Kidney (tissue), 22 donors: ENCODE measurements at places on chromosomes 6 and 20. TPM values are rescaled to one million over a fixed set of nuclear protein-coding genes. Genes with fewer than 3 reads are reported as not detected.

The SOBP gene
- polyA plus RNA-seq = 5.4 TPM

DNA sequence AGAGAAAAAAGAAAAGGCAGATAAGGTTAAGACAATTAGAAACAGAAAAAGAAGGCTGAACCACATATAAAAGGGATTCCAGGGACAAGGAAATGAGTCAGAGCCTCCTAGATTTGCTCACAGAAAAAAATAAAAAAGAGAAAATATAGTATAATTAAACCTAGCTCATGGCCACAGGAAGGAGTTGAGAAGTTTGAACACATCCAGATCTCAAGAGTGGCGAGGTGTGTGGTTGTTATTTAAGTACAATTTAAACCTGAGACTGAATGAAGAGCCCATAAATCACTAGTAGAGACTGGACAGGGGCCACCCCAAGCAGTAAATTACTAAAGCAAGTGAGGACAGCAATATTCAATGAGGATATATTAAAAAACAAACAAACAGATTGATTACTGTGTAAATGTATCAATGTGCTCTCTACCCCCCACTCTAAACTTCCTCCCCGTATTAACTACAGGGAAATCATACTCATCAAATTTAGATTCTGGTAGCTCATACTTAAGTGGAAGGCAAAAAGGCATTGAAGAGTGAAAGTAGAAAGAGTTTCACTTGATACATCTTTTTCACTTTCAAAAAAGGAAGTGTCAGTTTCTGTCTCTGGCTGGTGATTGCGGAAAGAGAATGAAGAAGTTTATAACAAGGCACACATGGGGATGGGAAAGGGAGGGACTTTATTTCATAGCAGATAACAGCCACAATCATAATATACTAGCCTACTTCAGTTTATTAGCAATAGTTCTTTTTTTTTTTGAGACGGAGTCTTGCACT, 49.3 kb upstream of the SCAF8 start:
- DNase-seq = peak; percentile 45

GRCh38 chr6:34067814-34068213, 78.1 kb downstream of the GRM4 start:
- DNase-seq = no peak

GRCh38 chr20:35368666-35369423, 42.9 kb downstream of the UQCC1 start:
- DNase-seq = no peak

- no peak for DNase-seq
These were observed 8.2 kb upstream of the LKAAEAR1 start for GRCh38 chr20:64092258-64093012.

GRCh38 chr20:10609770-10610169, 64.0 kb downstream of the JAG1 start:
- DNase-seq = no peak

- DNase-seq = no peak
These were observed 124.4 kb upstream of the KCNK16 start for GRCh38 chr6:39446909-39447308.

GRCh38 chr6:150745896-150746295, 119.6 kb upstream of the MTHFD1L start:
- DNase-seq = no peak

GRCh38 chr20:43309266-43309665, 119.6 kb upstream of the PTPRT start:
- DNase-seq = no peak

The ANGPT4 gene
- 0.24 TPM for polyA plus RNA-seq

DNA sequence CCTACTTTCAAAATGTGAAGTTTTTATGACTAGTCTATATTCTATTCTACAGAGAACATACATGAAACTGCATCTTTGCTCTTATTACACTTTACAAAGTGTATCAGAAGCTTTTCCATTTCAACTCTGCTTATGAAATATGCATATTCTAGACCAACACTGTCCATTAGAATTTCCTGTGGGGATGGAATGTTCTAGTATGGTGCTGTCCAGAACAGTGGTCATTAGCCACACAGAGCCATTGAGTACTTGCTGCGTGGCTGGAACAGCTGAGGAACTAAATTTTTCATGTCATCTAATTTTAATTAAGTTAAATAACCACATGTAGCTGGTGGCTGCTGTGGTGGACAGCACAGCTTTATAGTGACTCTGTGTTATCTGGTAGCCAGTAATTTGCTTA, 105.9 kb upstream of the PDE10A start:
- DNase-seq = no peak

- DNase-seq = peak; percentile 95
These were observed 59.9 kb downstream of the SULF2 start for GRCh38 chr20:47725248-47725973.

GRCh38 chr6:90289902-90290301, 6.7 kb downstream of the BACH2 start:
- no peak for DNase-seq

DNA sequence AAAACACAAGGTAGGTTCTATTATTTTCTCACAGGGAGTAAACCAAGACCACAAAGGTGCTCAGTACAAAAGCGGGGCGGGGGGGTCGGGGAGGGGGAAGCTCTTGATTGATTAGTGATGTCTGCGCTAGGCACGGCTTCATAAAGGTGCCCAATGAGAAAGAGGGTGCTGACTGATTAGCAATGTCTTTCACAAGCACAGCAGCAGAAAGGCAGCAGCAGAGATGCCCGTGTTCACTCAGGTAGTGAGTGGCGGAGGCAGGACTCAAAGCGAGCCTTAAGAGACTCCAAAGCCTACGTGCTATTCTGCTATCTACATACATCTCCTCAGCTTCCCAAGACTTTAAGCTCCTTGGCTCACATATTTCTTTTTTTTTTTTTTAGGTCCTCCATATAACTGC, 20.3 kb downstream of the NFATC2 start:
- no peak for DNase-seq

DNA sequence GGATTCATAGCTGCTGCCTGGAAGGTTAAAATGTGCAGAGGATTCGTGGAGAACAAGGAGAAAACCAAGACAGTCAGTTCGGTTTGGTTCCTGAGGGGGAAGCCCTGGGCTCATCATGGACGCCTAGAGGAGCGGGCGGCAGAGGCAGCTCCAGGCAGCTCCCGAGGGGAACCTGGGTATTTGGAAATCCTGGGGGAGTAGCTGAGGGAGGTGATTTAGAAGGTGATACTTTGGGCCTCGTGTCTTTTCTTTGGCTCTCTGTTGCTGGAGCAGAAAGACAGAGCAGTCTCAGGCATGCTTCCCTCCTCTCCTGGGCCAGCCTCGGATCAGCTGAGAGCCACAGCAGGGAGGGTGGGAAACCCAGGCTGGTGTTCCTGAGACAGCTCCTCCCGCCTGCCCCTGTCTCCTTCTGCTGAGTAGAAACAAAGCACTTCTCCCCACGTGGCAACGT, 139.5 kb downstream of the DLL1 start:
- peak; percentile 57 for DNase-seq

The IRF4 gene
- polyA plus RNA-seq = not detected

- no peak for DNase-seq
These were observed 341.1 kb upstream of the ZFP64 start for GRCh38 chr20:52532674-52533073.

The ULBP1 gene
- polyA plus RNA-seq = 0.47 TPM

The BHLHE23 gene
- polyA plus RNA-seq = not detected

The SRSF12 gene
- 1.0 TPM for polyA plus RNA-seq

The HSPA1A gene
- polyA plus RNA-seq = 209 TPM

The HSPA1L gene
- polyA plus RNA-seq = 2.3 TPM

GRCh38 chr6:82182756-82183155, 64.8 kb downstream of the IBTK start:
- no peak for DNase-seq

- DNase-seq = no peak
These were observed 80.9 kb upstream of the TAB2 start for GRCh38 chr6:149236589-149236988.

The RRAGD gene
- polyA plus RNA-seq = 51.6 TPM

The SEMG1 gene
- not detected for polyA plus RNA-seq

DNA sequence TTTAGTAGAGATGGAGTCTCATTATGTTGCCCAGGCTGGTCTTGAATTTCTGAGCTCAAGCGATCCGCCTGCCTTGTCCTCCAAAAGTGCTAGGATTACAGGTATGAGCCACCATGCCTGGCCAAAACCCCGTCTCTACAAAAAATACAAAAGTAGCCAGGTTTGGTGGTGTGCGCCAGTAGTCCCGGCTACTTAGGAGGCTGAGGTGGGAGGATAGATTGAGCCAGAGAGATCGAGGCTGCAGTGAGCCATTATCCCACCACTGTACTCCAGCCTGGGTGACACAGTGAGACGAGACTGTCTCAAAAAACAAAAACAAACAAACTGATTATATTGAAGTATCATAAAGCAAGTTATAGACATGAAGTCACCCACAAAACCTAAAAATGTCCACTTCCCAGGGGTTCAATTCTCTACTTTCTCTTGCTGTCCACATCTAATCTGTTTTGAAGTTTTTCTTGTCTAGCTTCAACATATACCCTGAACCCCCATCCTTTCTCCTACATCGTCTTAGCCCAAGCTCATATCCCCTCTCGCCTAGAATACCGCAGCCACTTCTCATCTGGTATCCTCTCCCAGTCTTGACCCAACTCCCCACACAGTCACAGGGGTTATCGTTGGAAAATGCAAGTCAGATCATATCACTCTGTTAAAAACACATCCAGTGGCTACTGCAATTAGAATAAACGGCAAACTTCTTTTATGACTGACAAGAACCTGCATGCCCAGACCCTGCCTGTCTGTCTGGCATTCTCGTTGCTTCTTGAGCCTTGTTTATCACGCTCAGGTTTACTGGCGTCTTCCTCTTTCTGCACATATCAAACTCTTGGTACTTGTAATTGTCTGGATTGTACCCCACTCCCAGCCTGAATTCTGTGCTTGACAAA, 20.1 kb upstream of the NCOA3 start:
- no peak for DNase-seq

DNA sequence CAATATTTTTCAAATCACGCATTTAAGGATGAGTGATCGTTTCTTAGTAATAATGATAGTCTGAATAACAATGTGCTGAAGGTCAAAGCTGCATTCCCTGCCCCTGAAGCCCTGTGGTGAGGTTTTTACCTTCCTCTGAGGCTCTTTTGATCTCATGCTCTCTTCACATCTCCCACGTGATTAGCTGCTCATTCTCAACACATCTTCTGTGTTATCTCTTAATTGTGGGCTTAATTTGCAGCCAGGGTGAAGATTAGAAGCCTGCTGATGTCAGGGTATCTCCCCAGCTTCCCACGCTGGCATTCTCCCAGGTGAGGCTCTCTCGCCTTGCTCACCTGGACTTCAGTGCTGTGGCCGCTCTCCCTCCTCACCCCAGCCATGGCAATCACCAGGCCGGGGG, 109.7 kb upstream of the FOXQ1 start:
- no peak for DNase-seq

DNA sequence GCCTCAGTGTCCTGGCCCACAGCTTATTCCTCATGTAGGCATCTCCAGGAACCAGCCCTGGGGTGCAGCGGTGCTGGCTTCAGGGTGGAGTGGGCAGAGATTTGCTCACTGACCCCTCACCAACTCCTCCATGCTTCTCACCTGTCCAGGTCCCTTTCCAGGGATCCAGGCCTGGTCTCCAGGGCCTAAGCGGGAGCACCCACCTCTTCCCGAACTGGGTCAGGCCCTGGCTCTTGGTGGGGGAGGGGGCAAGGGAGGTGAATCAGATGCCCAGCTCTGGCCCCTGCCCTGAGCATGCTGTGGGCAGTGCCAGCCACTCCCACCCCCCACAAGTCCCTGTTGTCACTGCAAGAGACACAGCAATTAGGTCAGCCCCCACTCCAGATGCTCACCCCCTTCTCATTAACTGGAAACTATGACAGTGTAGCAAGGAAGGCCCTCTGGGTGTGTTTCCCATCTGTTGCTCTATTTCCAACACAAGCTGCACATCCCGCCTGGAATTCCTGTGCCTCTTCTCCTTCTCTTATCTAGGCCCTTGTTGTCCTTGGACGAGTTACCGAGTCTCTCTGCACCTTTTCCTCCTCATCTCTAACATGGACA, 37.0 kb downstream of the MDFI start:
- DNase-seq = no peak

- no peak for DNase-seq
These were observed 9.3 kb upstream of the EPM2A start for GRCh38 chr6:145744619-145745018.

The SIRPB2 gene
- 0.86 TPM for polyA plus RNA-seq

DNA sequence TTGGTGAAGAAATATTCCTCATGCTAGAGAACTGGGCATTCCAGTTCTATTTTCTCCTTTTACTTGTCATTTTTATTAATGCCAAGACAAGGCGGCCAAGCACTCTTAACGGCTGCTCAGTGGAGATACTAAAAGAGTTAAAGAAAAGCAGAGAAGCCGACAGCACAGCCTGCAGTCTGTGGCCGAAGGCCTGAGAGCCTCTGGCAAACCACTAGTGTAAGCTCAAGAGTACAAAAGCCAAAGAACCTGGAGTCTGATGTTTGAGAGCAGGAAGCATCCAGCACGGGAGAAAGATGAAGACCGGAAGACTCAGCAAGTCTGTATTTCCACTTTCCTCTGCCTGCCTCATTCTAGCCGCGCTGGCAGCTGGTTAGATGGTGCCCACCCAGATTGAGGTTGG, 167.1 kb upstream of the FUT9 start:
- no peak for DNase-seq

GRCh38 chr20:46311719-46312074, 3.4 kb upstream of the CDH22 start:
- no peak for DNase-seq

DNA sequence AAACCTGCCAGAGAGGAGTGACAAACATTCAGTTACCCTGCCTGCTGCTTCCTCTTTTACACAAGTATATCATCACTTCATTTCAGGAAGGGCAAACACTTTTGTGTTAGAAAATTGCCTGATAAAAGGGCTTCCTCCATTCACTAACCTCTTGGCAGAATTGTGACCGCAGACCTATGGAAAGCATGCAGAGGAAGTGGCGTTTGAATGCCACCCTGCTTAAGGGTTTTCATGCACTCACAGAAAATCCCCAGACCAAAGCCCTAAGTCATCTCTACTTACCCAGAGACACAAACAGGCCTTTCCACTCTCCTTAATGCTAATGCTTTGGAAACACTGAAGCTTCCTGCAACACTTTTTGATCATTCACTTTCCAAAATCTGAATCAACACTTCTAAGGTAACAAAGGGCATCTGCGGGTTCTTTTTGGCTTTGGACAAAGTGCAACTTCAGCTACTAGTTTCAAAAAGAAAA, 22.1 kb upstream of the RALGAPA2 start:
- no peak for DNase-seq

- DNase-seq = no peak
These were observed 625.4 kb downstream of the QKI start for GRCh38 chr6:164039954-164040375.

The OR2H1 gene
- not detected for polyA plus RNA-seq

The C4A gene
- 521 TPM for polyA plus RNA-seq

- no peak for DNase-seq
These were observed 42.8 kb upstream of the MRPS10 start for GRCh38 chr6:42260396-42260888.

GRCh38 chr20:58432186-58432954, 43.3 kb downstream of the VAPB start:
- no peak for DNase-seq

- no peak for DNase-seq
These were observed 152.2 kb upstream of the KCNG1 start for GRCh38 chr20:51175156-51175555.

The RNF5 gene
- polyA plus RNA-seq = 208 TPM

GRCh38 chr6:3230900-3231246, 3.4 kb upstream of the TUBB2B start:
- DNase-seq = peak; percentile 85

- no peak for DNase-seq
These were observed 588.9 kb downstream of the RFPL4B start for GRCh38 chr6:112936079-112936472.

The IRAK1BP1 gene
- 6.1 TPM for polyA plus RNA-seq
